Effector memory CD8-positive, alpha-beta T cell (primary cell): ENCODE measurements at places on chromosomes 16 and 17.

DNA sequence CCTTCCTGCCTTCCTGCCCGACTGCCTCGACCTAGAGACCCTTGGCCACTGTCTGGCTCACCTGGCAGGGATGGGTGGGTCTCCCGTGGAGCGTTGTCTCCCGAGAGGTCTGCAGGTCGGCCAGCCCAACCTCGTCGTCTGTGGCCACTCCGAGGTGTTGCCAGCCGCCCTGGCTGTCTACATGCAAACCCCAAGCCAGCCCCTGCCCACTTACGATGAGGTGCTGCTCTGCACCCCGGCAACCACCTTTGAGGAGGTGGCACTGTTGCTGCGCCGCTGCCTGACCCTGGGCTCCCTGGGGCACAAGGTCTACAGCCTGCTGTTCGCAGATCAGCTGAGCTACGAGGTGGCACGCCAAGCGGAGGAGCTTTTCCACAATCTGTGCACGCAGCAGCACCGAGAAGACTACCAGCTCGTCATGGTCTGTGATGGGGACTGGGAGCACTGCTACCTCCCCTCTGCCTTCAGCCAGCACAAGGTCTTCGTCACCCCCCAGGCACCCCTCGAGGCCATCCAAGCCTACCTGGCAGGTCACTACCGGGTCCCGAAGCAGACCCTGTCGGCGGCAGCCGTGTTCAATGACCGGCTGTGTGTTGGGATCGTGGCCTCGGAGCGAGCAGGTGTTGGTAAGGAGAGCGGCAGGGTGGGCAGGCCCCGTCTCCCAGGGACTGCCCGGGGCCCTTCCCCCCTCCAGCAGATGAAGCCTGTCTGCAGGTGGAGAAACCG is 75.1 kb upstream of the ENDOV start:
- DNase-seq: no peak

DNA sequence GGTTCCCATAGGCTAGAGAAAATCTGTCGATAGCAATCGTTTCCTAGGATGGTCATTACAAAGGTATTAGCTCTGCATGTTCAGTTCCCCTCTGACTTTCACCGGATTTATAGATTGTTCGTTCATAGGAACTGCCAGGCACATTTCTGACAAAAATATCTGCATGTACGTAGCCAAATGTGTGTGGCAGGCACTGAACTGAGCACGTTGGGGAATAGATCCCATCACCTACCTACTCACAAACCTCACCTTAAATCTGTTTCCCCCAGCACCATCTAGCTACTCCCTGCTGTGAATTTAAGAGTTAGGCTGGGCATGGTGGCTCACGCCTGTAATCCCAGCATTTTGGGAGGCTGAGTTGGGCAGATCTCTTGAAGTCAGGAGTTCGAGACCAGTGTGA is 64.5 kb upstream of the TANC2 start:
- no peak for DNase-seq

- no peak for DNase-seq
Measured at GRCh38 chr16:17835118-17835876, 364.5 kb upstream of the XYLT1 start.

DNA sequence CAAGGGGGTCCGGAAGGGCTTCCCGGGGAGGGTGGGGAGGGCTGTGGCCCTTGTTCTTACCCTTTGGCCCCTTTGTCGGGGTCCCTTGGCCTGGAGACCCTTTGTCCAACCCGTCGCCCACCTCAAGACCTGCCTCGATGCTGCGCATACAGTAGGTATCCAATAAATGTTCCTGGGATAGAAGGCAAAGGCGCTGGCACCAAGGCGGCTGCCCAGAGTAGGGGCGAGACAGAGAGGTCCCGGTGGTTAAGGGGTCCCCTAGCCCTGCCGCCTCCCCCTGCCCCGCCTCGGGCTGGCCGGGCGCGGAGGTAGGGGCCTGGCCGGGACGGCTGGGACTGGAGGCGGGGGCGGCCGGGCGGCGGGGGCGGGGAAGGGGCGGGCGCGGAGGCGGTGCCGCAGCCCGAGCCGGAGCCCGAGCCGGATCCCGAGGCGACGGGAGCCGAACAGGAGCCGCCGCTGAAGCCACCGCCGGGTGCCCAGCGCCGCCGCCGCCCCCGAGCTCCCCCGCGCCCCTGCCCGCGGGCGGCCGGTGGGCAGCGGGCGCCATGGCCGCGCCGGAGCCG is at the start of gene NHERF2:
Gene NHERF2 (plus strand): TSS at position 442 of the 563 bp plus-strand sequence. CDS start 104 bp downstream, at position 546.
- no peak for DNase-seq

DNA sequence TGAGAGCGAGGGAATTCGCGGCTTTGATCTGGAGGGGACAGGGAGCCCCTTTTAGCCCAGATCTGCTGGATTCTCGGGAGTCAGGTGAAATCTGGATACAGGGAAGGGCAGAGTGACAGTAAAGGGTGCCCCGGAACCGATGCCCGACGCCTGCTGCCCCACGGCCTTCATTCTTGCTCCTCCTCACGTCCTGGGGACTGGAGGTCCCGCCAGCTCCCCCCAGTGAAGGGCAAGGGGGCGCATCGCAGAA is 596 bp downstream of the OR1F1 start:
- no peak for DNase-seq

DNA sequence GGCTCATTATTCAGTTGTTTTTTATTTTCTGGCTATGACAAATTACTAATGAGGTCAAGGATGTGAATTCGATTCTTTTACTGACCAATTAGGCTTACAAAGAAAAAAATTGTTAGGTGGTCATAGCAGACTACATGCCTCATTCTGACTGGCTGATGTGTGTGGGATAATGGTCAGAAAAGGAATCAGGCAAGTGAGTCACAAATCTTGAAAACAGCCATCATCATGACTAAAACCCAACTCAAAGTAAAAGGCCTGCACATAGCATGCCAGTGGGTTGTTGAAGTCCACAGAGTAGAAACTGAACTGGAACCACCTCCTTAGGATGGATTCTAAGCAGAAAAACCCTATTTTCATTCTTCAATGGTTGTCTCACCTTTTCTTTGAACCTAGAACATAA is 8.6 kb downstream of the RPGRIP1L start:
- no peak for DNase-seq

GRCh38 chr16:84614623-84614967 is 3.3 kb downstream of the COTL1 start:
- no peak for DNase-seq

DNA sequence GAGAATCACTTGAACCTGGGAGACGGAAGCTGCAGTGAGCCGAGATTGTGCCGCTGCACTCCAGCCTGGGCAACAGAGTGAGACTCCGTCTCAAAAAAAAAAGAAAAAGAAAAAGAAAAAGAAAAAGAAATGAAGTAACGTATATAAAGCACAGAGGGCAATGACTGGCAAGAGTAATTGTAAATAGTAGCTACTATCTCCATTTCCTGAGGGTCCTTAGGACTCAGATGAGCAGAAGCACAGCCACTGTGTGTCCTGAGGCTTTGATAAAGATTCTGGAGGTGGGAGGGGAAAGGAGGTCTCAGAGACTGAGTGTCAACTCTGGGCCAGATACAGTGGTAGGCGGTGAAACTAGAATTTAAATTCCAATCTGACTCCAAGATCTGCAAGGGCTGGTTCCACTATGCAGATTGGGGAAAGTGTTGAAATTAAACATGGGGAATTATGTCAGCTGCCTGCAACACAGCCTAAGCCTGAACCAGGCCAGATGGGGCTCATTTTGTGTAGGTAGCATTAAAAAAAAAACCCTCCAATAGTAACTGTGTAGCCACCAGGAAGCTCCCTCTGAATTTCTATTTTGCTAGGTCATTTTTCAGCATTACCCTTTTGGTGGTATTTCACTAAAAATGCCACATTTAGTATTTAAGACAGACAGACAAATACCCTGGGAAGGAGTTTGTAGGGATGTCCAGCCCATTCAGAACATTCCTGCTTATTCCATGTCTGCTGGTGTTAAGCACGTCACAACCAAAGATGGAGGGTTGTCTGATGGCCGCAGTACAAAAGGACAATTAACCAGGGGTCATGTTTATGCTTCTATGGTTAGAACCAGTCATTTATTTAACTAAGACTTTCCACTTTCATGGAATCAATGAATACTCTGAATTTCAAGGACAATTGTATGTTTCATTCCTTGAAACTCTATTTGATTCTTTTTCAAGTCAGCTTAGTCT is 46.1 kb downstream of the TBX4 start:
- DNase-seq: no peak

DNA sequence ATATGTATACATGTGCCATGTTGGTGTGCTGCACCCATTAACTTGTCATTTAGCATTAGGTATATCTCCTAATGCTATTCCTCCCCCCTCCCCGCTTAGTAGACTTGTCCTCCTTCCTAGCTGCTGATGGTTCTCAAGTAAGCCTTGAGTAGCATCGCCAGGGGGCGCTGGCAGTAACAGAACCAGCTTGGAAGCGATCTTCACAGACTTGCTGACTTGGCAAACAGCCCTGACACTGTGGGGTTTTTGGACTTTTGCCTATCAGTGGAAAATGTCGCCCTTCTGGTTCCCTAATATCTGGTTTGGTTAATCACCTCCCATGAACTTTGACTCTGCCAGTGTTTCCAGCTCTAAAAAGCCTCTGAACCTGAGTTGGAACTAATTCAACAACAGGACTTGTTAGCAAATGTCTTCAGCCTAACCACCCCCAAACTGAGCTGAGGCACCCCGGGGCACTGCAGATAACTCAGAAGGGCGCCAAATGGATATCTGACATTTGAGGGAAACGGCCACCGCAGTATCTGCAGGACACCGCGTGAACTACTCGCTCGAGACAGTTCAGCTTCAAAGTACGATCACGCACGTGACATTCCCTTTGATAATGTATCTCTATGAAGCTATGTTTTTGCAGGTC is 15.4 kb upstream of the SPATA32 start:
- DNase-seq: peak; percentile 88

GRCh38 chr17:79819085-79819484 is 20.2 kb downstream of the CBX4 start:
- DNase-seq: no peak

- DNase-seq: no peak
Measured at GRCh38 chr17:8701221-8701620, 43.4 kb downstream of the CCDC42 start.

DNA sequence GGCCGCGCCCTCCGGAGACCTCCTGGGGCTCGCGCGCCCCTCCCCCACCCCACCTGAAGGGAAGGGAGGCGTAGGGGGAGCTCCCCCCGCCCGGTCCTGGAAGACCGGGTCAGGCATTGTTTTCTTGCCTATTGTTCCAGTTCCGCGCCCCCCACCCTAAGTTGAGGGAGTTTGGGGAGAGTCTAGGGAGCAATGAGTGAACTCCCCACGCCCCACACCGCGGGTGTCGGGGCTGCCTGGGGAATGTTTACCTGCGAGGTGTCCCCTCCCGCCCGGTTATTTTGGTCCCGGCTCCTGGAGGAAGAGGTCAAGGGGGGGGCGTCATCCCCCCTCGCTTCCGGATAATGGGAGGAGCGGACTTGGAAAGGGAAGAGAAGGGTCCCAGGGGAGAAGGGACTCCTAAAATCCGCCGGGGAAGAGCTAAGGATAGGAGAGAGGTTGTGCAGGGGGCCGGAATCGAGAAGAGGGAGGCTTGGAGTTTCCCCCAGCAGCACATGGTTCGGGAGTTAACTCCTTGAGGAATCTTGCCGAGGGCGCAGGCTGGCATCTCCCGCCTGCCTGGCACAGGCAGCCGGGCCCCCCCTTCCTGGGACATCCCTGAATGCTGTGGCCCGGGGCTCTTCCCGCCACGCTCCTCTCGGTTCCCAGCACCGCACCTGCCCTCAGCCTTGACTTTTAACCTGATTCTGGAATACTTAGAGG is 881 bp downstream of the MLLT6 start:
- no peak for DNase-seq

DNA sequence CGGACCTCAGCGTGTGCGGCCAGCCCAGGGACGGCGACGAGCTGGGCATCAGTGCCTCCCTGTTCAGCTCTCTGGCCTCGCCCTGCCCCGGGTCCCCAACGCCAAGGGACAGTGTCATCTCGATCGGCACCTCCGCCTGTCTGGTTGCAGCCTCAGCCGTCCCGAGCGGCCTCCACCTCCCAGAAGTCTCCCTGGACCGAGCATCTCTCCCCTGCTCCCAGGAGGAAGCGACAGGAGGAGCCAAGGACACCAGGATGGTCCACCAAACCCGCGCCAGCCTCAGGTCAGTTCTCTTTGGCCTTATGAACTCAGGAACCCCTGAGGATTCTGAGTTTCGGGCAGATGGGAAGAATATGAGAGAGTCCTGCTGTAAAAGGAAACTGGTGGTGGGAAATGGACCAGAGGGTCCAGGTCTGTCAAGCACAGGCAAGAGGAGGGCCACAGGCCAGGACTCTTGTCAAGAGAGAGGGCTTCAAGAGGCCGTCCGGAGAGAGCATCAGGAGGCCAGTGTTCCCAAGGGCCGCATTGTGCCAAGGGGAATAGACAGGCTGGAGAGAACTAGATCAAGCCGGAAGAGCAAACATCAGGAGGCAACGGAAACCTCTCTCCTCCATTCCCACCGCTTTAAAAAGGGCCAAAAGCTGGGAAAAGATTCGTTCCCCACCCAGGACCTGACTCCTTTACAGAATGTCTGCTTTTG is 825 bp downstream of the HASPIN start:
- no peak for DNase-seq

DNA sequence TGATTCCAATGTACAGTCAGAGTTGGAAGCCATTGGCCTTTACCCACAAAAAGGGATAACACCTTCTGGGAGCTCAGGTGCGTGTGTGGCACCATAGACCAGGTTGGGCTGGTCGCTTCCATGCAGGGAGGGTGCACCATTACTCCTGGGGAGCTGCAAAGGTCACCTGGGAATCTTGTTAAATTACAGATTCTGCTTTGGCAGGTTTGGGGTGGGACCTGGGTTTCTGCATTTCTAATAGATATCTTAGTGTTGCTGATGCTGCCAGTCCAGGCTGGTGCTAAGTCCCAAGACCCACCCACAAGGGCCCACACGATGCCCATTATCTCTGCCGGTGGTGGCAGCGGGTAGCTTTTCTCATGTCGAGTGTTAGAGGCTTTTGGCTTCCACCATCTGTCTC is 148.3 kb upstream of the CACNG5 start:
- DNase-seq: no peak

GRCh38 chr16:23368469-23368868 is 66.4 kb downstream of the SCNN1B start:
- no peak for DNase-seq

- DNase-seq: no peak
Measured at GRCh38 chr17:81494626-81495377, 17.8 kb downstream of the ACTG1 start.

DNA sequence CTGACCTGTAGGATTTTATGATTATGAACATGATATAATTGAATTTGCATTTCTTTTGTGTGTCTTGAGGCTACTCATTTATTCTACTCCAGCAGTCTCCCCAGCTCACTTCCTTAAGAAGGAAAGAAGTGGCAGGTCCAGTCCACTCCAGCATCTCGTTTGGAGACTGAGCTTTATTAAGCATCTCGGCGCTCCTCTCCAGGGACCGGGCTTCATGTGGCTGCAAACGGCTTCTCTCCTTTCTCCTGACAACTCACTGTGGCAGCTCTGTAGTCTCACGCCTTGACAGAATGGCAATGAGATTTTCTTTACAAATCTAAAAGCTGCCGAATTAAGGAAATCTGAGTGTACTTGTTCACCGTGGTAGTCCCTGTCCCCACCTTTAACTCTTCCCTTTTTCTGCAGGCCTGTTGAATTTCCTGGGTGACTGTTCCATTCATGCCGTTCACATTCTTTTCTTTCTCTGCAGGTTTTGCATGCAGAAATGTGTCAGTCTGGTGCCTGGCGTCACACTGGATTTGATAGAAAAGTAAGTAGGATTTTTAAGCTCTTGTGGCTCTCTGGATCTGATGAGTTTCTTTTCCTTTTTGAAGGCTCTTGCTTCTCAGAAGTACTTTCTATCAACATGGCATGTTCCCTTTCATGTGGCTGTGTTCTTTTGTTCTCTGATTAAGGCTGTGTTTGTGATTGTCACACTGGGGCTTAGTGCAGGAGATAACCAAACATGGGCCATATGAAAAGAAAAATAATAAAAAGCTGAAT is 200.5 kb upstream of the CHMP6 start:
- DNase-seq: no peak

GRCh38 chr16:77406680-77407079 is 28.2 kb downstream of the ADAMTS18 start:
- DNase-seq: no peak
